Endothelial cell of coronary artery (primary cell): ENCODE measurements at places on chromosomes 13 and 19. TPM values are rescaled to one million over a fixed set of nuclear protein-coding genes. Genes with fewer than 3 reads are reported as not detected.

The REEP6 gene
- total RNA-seq, result 0.75 and 0.99 TPM in 2 replicates

The CYP2F1 gene
- not detected in 2 replicates for total RNA-seq

The TUBB4A gene
- total RNA-seq, result not detected in 2 replicates

The ZNF814 gene
- 3.8 and 7.2 TPM in 2 replicates for total RNA-seq

The GNG7 gene
- 0.18 and 0.28 TPM in 2 replicates for total RNA-seq

The ZGLP1 gene
- 0.27 and 0.38 TPM in 2 replicates for total RNA-seq

The SEMA6B gene
- 115 and 121 TPM in 2 replicates for total RNA-seq
